Activated T-cell treated with anti-CD3 and anti-CD28 coated beads for 48 hours (primary cell): ENCODE measurements at places on chromosomes 3 and 15.

- DNase-seq = no peak
Measured at GRCh38 chr3:121399820-121400219, 146.0 kb downstream of the POLQ start.

GRCh38 chr3:36597422-36597821 is 166.9 kb downstream of the DCLK3 start:
- no peak for DNase-seq

DNA sequence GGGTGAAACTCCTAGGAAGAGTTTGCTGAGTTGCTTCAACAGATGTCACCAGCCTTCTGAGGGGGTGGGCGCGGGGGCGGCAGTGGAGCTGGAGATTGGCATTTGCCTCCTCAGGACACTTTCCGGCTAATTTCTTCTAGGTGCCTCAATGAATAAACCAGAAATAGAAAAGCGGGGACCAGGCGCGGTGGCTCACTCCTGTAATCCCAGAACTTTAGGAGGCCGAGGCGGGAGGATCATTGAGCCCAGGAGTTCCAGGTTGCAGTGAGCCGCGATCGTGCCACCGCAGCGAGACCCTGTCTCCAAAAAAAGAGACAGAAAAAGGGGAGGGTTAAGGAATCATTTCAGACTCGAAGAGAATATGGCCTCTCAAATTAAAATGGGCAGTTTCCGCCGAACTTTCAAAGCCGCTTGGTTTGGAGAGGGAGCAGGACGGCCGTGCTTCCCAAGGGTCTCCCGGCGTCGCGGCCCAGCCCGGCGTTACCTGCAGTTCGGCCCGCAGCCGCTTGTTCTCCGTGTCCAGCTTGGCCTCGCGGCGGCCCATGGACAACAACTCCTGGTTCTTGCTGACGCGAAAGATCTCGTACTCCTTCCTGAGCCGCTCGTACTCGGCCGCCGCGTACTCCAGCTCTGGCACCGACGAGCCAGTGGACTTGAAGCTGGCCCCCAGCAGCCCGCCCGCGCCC is 587 bp downstream of the NPHP3 start:
- DNase-seq = no peak

DNA sequence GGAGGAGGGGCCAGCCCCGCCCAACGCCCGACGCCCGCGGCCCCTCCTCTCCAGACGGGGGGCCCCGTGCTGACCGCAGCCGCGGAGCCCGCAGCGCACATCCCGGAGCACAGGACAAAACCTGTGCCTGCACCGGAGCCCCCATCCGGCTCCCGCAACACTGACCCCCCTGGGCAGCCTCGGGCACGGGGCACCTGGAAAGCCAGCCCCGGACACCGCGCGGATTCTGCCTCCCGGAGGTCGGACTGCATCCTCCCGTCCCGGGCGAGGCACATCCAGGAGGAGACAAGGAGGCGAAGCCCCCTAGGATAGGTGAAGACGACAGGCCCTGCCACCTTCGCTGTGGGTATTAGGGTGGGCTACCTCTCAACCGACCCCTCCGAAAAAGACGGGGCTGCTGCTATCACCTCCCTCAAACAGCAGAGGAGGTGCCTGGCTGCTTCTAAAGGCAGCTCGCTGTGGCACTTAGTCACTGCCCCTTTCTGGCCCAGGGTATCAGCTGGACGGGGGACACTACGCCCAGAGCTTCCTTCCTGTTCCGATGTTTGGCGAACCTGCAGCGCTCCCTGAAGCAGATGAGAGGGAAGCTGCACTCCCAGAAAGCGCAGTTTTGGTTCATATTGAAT is 10.6 kb downstream of the XXYLT1 start:
- peak; percentile 11 for DNase-seq

GRCh38 chr3:127792541-127793292 is 29.6 kb downstream of the MGLL start:
- no peak for DNase-seq

DNA sequence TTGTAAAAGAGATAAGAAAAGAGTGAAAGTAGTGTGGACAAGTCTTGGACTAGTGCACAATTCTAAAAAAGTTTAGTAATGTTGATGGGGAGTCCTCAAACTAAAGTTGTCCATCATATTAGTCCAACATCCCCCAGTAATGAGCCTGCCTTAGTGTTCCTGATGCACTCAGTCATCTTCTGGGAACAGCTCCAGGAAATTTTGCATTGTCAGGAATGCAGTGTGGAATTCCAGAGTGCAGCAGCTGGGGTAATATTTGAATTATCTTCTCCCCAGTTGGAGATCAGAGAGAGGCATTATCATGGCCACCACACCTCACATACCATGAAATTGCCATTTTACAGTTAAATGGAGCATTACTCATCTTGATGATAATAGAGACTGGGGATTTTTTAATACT is 528.8 kb upstream of the NAALADL2 start:
- no peak for DNase-seq

GRCh38 chr3:159069091-159069490 is 267.2 kb downstream of the MFSD1 start:
- DNase-seq = no peak

DNA sequence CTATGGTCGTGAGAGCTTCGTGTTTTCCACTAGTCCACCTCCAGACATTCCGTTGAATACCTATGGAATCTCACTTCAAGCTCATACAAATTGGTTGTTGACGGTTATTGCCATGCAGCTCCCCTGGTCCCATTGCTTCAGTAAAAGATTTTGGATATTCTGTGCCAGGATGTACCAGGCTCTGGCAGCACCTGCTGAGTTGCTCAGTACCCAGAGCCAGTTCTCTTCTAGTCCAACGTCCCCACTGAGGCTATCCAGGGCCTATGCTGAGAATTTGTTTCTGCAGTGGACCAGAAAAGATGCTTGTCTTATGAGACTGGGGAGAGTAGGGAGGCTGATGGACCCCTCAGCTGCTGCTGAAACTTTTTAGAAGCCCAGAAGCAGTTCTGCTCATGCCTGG is 278.9 kb downstream of the FEZF2 start:
- DNase-seq = no peak

DNA sequence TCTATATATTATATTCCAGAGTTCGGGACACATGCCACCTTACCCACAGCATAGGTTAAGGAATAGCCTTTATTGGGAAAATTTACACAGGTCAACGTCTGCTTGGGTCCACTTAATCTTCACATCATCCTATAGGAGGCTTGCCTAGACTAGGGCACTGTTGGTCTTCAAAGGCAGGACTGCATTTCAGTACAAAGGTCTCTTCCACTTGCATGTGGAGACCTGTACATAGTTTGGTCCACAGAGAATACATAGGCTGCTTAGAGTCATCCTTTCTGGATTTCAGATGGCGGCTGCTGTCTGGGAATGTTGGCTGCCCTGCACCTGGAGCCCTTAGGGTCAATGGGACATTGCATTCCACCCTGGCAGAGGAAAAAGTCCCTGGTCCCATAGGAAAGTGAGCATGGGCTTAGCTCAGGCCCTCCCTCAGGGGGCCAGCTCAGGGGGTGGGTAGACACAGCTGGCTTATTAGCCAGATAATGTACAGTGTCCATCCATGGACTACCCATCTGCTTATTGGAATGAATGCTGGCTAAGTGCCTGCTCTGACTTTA is 75.3 kb upstream of the TGFBR2 start:
- no peak for DNase-seq

- no peak for DNase-seq
Measured at GRCh38 chr15:65924004-65924403, 54.7 kb downstream of the RAB11A start.

GRCh38 chr3:126664591-126665214 is 9.8 kb upstream of the TXNRD3 start:
- no peak for DNase-seq

DNA sequence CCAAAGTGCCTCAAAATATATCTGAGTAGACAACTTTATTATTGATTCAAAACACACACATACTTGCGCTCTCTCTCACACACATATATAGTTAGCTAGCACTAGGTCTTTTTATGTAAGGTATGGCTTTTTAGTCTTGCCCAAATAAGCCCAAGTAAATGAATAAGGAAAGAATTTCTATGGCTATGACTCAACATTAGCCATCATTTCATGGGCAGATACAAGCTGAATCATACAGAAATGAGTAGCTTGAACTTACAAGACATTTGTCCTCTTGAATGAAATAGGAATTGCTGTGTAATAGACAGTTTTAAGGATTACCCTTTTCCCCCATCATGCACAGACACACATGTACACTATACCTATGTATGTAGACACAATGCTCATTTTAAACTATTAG is 4.9 kb downstream of the CADPS start:
- DNase-seq = no peak

DNA sequence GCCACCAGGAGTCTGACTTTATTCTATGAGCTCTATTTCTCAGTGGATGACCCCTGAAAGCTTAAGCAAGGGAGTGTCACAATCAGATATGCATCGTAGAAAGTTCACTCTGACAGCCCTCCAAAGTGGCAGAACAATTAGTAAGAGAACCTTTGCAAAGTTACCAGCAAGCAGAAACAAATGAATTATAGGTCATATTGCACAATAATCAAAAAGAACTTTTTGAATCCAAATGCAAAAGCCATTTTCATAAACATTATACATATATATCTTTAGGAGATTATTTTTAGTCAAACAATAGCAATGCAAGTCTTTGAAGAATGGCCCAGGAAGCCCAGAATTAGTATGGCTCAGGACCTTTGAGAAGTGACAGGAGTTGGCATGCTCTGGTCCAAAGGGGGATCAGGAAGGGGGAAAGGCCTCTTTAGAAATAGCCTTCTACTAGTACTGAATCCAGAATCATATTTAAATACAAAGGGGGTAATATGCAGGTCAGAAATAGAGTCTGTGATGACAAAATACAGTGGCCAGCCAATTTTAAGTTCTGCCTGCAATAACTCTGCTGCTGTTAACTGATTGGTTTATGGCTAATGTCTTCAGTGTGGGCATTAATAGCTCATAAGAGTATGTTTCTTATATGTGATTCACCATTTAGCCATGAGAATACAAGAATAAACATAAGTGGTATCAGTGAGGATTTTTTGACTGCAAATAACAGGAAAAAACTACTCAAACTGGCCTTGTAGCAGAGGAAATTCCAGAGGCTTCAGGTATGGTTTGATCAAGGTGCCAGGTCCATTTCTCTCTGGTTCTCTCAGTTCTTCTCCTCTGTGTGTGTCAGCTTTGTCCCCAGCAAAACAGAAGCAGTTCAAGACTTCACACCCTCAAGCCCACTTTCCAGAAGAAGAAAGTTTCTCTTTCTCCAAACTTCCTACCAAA is 17.0 kb upstream of the ITGB5 start:
- DNase-seq = no peak

DNA sequence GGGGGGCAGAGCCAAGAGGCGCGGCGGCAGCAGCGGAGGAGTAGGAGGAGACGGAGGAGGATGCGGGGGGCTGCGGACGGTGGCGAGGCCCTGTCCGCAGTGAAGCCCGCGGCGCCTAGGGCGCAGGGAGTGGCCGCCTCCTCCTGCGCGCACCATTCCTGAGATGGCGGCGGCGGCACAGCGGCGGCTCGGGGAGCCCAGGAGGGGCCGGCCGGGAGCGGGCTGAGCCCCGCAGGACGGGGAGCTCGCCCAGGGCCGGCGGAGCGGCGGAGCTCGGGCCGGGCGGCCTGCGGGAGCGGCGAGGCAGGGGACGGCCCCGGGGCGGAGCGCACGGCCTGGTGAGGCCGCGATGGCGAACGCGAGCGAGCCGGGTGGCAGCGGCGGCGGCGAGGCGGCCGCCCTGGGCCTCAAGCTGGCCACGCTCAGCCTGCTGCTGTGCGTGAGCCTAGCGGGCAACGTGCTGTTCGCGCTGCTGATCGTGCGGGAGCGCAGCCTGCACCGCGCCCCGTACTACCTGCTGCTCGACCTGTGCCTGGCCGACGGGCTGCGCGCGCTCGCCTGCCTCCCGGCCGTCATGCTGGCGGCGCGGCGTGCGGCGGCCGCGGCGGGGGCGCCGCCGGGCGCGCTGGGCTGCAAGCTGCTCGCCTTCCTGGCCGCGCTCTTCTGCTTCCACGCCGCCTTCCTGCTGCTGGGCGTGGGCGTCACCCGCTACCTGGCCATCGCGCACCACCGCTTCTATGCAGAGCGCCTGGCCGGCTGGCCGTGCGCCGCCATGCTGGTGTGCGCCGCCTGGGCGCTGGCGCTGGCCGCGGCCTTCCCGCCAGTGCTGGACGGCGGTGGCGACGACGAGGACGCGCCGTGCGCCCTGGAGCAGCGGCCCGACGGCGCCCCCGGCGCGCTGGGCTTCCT is at the start of gene GPR27:
TSS of gene GPR27 (plus strand) at position 155 of the 909 bp plus-strand sequence. CDS start at position 350, 195 bp downstream.
- peak; percentile 23 for DNase-seq

GRCh38 chr3:134690226-134690625 is 39.4 kb upstream of the KY start:
- no peak for DNase-seq

GRCh38 chr3:156834962-156835535 is 8.9 kb downstream of the LEKR1 start:
- DNase-seq = no peak

DNA sequence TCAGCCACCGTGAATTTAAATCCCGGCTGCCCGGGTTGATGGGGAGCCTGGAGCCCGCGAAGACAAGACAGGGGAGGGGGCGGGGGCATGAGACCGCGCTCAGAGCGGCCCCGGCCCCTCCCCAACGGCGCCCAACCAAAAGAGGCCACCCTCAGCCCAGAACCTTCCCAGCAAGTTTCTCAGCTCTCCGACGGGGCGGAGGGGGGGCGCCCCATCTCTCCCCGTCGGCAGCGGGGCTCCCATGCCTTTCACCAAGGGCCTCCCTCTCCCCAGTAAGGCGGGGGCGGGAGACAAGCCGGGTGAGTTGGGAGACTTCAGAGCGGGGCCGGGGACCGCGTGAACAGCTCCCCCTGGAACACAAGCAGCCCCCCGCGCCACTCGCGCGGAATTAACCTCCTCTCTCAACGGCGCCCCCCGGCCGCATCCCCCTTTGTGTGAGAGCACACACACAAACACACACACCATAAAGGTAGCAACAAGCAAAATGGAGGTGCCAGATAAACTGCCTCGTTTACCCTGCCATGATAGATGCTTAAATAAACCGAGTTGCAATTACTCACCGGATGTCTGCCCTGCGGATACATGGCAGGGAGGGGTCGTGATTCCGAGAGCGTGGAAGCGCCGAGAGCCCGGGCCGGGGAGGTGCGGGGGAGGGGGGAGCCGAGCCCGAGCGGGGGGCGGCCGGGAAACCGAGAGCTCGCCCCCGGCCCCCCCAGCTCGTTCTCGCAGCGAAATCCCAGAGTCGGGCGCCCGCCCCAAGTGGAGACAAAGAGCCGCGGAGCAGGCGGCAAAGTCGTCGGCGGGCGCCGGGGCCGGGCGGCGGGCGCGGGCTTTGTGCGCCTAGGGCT is 1.3 kb downstream of the TLE3 start:
- DNase-seq = peak; percentile 46

GRCh38 chr3:10389995-10390394 is 69.1 kb upstream of the SEC13 start:
- DNase-seq = no peak

DNA sequence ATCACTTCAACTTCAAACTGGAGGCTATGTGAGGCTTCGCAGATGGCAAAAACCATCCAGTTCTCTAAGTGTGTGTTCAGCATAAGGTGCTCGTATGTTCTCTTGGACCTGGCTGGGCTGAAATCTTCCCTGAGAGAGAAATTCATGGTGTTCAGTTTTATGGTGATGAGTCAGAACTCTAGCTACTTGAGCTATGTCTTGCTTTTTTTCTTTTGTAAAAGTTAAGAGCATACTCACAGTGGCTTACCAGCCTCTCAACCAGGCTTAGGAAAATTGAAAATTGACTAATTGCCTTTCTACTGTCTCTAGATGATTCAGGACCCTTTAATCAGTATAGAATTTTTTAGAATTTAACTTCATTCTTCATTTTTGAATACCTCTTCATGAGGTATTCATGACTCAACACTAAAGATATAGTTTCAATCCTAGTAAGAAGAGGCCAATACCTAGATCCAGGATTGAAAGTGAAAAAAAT is 617.5 kb downstream of the TBL1XR1 start:
- no peak for DNase-seq
